ENCODE measurements at places on chromosomes 1 and 21.

GRCh38 chr1:67300561-67300960, 7.1 kb upstream of the IL12RB2 start:
- DNase-seq = no peak

- DNase-seq = no peak
Observed at GRCh38 chr1:13793088-13793730, 93.2 kb downstream of the PRDM2 start.

DNA sequence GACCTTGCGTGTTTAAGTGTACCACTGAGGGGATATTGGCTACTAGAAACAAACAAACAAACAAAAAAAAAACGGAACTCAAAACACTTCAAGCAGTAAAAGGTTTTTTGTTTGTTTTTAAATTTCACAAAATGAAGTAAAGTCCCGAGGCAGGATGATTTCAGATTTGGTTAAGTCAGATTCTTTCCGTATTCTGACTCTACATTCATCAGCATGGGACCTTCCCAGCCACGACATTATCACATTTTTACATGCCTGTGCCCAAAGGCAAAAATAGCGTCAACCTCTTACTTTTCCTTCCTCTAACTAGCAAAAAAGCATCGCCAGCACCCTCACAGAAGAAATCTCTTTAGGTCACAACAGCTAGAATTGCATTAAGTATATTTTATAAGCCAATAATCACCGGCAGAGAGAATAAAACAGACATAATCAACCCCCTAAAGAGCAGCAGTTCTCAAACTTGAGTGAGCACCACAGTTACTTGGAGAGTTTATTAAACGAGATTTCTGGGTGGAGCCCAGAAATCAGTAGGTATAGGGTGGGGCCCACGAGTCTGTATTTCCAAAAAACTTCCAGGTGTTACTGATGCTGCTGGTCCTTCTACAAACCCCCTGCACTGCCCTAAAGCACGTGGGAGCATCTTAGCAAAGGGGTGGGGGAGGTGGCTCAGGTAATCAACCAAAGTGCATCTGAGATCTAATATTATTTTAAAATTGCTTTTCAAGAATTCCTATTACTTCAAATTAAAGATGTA, 227.6 kb downstream of the RGS7 start:
- no peak for DNase-seq

DNA sequence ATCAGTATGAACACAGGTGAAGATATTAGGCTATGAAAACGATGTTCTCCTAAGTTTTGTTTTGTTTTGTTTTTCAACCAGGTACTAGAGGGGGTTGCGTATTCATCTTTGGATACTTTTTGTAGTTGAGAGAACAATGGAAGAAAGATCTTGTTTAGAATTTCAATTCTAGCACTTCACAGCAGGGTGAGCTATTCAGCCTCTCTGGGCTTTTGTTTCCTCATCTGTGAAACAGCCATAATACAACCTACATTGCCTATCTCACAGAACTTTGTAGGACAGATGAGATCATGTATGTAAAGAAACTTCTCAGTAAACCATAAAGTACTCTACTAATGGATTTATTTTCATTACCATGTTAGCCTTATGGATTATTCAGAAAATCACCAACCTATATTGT, 199.5 kb downstream of the GPATCH2 start:
- no peak for DNase-seq

GRCh38 chr1:31912839-31913239, 25.3 kb downstream of the PTP4A2 start:
- DNase-seq = no peak

DNA sequence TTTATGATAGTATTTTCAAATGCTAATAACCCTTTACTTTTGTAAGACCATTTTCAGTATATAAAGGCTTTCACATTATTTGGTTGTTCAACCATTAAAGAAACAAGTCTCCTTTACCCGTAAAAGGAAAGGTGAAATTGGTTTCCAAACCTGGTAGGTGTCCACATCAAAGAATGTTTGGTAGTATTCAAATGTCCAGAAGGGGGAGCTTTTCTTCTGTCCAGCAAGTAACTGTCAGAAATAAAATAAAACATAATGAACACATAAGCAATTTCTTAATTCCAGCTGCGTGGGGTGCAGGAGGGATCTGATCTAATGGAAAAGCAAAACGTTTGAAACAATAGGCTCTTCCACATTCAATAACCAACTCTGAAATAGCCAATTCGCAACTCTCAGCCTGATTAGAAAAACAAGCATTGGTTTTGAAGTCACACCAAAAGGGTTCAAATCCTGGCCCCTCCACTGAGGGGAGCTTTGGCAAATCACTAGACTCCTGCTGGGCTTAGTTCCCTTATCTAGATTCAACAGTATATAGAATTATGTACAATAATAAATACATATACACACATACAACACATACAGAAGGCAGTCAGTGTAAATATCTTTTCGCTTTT, 11.0 kb downstream of the YIPF1 start:
- DNase-seq = no peak

DNA sequence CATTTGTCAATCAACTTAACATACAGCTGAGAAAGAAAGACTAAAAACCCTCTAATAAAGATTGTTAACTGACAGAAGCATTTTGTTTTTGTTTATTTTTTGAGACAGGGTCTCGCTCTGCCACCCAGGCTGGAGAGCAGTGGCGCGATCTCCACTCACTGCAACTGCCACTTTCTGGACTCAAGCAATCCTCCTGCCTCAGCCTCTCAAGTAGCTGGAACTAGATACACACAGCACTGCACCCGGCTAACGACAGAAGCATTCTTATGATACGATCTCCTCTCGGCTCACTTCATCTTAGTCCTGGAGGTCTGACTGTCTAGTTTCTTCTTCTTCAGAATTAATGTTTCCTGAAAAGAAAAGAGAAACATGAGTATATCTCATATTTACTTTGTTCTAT, 23.5 kb downstream of the RSPH1 start:
- DNase-seq = no peak

DNA sequence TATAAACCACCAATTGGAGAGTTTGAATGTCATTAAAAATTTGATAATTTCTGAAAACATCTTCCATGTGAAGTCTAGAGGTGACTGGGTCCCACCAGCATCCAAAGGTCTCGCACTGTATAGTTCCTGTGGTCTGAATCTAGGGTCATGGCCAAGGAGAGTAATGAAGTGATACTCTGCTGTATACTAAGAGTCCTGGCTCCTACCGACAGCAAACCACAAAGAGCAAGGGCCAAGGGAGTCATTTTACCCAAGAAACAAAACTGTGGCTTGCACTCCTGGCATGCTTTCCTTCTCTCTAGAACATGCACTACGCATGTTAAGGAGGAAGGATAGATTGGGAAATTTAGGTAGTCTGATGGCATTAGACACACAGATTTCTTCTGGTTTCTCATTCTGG, 115.6 kb downstream of the BRINP2 start:
- DNase-seq = no peak

- no peak for DNase-seq
Observed at GRCh38 chr1:223088713-223089240, 54.3 kb downstream of the TLR5 start.

DNA sequence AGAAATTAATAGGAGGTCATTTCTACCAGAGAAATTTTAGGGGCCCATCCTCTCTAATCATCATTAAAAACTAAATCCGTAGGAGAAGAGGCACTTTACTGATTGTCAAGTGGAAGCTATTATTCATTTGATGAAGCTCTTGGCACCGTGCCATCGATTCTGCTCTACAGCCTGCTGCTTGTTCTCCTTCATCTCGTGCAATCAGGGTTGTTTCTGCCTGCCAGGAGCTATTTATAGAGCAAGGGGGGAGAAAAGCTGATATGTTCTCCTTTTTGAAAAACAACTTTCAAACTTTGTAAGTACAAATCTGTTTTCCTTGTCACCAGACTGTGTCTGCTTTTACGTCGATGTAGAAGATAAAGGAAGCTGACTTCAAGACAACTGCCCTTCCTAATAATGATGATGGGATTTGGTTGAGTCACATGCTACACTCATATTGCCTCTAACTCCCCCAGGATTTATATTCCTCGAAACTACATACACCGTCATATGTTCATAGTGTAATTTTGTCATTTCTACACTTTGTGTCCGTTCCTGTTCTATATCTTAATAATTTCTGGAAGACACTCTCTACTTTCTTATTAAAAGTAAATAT, 169.6 kb upstream of the LHX8 start:
- no peak for DNase-seq

DNA sequence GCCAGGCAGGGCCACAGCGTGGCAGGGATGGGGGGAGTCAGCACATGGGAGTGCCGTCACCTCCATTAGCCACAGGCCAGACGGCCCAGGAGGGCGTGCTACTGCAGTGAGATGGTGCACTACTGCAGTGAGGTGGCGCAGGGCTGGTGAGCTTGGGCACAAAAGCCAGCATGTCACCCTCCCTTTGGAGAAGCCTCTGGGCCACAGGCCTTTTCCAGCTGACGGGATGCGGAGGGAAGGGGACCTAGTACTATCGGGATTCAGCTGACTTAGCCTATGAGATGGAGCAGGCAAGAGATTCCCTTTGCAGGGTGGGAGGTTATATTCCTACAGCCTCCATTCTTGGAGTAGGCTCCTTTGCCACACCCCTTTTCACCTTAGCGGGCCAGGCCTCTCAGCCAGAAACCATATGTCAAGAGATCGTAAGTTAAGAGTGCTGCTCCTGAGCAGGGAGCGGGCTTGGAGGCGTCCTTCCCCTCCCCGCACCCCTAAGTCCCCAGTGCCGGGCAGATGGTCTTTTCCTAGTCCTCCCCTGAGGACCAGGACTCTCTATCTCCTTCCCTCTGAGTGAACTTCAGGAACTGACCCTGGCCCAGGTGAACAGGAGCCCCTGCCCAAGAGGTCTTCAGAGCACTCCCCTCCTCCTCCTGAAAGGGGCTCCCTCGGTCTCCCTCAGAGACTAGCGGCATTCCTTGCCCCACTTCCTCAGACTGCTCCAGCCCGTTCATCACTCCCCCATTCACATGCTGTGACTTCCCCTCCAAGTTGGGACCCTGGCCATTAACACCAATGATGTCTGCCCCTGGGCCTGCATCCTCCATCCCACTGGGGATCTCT, 8.2 kb downstream of the NES start:
- DNase-seq = no peak

DNA sequence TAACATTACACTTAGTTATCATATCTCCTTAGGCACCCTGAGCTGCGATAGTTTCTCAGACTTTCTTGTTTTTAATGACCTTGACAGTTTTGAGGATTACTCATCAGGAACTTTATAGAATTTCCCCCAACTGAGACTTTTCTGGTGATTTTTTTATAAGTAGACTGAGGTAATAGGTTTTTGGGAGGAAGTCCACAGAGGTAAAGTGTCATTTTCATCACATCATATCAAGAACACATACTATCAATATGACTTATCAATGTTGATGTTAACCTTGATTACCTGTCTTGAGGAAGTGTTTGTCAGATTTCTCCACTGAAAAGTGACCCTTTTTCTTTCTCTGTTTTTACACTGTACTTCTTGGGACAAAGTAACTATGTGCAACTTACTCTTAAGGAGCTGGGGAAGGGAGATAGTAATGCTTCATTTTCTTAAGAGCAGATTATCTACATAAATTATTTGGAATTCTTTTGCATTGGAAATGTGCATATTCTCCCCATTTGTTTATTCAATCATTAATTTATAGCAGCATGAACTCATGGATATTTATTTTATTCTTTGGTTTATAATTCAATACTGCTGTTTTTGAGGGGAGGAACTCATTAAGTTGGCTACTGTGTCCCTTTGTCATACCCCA, 72.8 kb upstream of the HSD17B7 start:
- no peak for DNase-seq

GRCh38 chr1:154501423-154502065, 475 bp upstream of the TDRD10 start:
- no peak for DNase-seq

GRCh38 chr1:24874611-24875234, 55.4 kb downstream of the RUNX3 start:
- DNase-seq = no peak

DNA sequence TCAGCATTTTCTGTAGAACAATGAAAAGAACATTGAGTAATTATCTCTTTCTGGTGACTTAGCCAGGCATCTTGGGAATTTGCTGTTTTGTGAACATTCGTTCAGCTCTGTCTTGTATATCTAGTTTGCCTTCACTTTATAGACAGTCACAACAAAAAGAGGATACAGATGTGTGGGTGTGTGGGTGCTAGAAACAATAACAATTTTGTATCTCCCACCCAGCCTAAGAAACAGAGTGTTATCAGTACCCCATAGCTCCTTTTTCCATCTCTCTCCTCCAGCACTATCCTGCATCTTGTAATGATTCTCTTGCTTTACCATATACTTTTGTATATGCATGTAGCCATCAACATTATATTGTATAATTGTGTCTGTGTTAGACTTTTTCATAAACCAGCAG, 33.0 kb downstream of the AK4 start:
- no peak for DNase-seq

GRCh38 chr1:30165116-30165515, 558.3 kb downstream of the MATN1 start:
- DNase-seq = no peak

- DNase-seq = no peak
Observed at GRCh38 chr1:179369751-179370341, 4.1 kb downstream of the AXDND1 start.

GRCh38 chr1:36166938-36167905, 11.3 kb downstream of the MAP7D1 start:
- no peak for DNase-seq

GRCh38 chr1:94804442-94804837, 15.7 kb upstream of the SLC44A3 start:
- no peak for DNase-seq

- DNase-seq = no peak
Observed at GRCh38 chr1:173202424-173203145, 4.5 kb downstream of the TNFSF4 start.

DNA sequence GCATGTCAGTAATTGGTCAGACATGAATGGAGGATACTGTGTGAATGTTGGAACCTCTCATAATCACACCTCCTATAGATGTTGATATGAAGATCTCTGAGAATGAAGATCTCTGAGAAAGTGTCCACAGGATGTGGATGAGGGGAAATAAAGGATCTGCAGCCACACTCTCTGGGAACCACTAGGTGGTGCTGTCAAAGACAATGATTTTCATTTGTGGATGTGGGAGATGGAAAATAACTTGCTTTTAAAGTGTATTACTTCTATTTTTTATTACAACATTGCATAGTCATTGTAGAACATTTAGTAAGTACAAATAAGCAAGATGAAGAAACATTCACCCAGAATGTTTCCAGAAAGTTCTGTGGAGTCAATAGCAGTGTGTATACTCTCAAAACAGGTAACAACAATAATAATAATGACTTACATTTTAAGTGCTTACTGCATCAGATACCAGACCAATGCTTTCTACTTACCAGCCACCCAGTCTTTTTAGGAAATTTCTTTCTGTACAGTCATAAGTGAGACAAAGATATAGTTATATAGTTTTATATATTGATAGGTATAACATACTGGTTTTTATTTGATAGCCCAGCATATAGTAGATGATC, 128.2 kb downstream of the ATG4C start:
- DNase-seq = no peak

GRCh38 chr1:246690100-246690499, 34.1 kb upstream of the SCCPDH start:
- DNase-seq = no peak

DNA sequence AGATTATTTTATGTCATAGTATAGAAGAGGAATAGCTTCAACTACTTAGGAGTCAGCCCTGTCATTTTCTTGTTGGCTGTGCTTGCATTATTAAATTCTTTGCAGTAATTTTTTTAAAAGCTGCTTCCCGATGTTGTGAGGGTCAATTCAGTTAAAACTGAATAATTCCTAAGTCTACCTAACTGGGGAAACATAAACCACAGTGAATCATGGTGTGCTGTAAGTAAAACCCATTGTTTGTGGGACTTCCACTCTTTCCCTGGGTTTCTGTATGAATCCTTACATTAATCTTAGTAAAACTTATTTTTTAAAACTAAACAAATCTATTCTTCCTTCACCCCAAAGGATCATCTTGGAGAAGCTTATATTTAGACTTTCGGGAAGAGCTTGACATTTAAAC, 4.4 kb downstream of the SUCO start:
- DNase-seq = no peak

All from activated T-cell treated with anti-CD3 and anti-CD28 coated beads, Interleukin-2, amount 50 U/mL, for 48 hours (primary cell).